GM23338 (cell line): ENCODE measurements at places on chromosomes 2 and 18.

DNA sequence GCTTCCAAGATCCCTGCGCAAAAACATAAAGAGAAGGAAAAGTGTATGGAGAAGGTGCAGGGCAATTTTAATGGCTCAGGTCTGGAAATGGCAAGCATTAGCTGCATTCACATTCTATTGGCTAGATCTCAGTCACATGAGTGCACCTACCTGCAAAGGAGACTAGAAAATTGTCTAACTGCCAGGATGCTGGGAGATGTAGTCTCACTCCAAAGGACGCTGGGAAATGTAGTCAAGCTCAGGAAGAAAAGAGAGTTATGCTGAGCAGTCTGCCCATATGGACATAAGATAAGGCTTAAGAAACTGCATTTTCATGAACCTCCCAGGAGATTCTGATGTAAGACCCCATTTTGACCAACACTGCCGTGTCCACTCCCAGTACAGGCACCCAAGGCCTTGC is 9.5 kb upstream of the KLHL29 start:
- DNase-seq = peak; percentile 76

DNA sequence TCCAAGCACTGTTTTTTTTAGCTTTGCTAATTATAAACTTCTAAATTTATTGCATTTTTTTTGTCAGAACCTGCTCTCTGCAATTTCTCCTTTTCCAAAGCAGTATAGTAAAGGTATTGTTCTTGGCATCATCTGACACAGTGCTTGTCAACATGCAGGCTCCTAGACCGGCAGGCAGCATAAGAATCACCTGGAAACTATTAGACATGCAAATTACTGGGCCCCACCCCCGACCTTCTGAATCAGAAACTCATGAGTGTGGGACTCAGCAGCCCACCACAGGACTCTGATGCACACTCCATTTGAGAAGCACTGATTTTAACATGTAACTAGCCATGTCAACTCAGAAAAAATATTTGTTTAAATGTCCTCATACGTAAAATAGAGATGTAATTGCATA is 551.1 kb upstream of the CELF4 start:
- peak; percentile 11 for DNase-seq

GRCh38 chr2:230496891-230497290 is 80.9 kb downstream of the SP100 start:
- no peak for DNase-seq

DNA sequence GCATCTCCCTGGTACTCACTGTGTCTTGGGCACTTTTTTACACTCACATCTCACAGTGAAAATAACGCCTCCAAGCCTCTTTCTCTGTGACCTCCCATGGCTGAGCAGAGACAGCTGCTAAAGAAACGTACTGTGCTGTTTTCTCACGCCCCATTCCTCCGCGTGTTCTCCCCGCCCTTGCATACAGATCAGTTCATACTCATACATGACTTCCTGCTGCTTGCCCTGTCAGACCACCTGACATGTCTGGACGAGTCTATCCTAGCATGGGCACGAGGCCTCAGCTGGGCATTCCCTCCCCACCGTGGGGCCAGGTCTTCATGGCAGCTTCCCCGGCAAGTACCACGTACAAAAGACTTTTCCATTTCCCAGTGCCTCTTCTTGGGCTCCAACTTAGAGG is 21.2 kb upstream of the IL1A start:
- no peak for DNase-seq

DNA sequence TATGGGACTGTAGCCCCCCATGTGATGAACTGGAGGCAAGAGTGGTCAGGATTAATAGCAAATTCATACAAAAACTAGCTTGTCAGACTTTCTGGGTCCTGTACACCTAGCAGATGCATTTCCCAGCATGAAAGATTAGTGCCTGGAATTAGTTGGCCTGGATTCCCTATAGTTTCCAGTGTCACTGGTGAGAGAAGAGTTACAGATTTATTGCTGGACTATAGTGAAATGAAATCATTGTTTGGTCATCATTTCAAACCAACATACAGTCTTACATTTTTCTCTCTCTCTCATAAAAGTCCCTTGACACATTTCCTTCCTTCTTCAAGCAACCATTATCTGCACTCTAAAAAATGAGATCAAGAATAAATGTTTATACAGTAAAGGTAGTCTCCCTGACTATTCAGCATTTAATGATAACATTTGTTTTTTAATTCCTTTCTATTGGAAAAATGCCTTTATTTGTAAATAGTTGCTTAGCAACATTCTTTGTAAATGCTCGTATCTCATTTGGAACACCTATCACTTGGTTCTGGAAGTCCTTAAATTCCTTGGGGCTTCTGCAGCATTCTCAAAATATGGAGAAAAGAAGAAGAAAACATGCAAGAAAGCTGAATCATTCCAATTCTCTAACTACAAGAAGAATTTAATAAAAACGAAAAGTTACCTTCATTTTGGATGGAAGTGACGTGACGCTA is 144.4 kb downstream of the MREG start:
- no peak for DNase-seq

DNA sequence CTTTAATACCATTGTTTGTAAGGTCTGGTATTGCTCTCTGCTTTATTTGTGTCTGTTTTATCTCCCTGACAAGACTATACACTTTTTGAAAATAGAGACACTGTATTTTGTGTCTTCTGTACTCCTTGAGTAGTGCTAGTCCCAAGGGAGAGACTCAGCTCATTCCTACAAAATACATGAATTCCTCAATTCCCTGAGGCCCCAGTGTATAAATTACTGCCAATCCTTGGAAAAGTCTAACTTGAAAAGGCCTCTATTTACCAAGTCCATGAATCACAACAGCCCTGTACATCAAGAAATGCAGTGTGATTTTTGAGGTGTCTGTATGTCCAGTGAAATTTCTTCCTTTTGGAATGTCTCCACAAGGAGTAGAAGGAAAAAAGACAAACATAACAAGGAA is 34.9 kb upstream of the NEDD4L start:
- no peak for DNase-seq
